MM.1S (cell line): ENCODE measurements at places on chromosomes 13 and 19.
A peak's percentile ranks its signal among the peaks of the same experiment; 100 is the strongest.

GRCh38 chr13:100349594-100349993, 239.0 kb downstream of the GGACT start:
- no peak for DNase-seq

- DNase-seq: no peak
Observed at GRCh38 chr13:99829593-99830239, 141.9 kb downstream of the ZIC5 start.

DNA sequence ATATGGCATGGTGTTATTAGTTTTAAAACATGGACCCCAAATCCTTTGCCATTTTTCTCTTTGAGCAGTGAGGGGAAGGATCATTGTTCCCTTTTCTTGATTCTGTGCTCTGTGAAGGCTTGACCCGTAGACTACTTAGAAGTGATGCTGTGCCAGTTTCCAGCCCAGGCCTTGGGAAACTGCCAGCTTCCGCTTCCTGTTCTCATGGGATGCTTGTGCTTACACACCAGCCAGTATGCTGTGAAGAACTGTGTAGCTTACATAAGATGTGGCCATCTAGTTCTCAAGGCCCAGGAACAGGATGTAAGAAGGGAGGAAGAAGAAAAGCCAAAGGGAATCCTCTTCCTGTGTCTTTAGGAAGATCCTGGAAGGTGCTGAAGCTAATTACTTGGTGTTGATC, 180.9 kb downstream of the PCCA start:
- no peak for DNase-seq

- no peak for DNase-seq
Observed at GRCh38 chr19:13334801-13335481, 171.3 kb downstream of the CACNA1A start.

- DNase-seq: no peak
Observed at GRCh38 chr19:15280915-15281683, 48.9 kb upstream of the EPHX3 start.

GRCh38 chr19:7733376-7733775, 1.5 kb upstream of the CLEC4G start:
- DNase-seq: no peak

- peak; percentile 99 for DNase-seq
Observed at GRCh38 chr19:39435499-39436349, at the start of gene RPS16. Gene RPS16, minus strand, starts transcription at chr19:39435949. Its CDS starts 54 bp downstream, at chr19:39435895.

GRCh38 chr13:27101847-27102246, 69.8 kb downstream of the USP12 start:
- DNase-seq: no peak

DNA sequence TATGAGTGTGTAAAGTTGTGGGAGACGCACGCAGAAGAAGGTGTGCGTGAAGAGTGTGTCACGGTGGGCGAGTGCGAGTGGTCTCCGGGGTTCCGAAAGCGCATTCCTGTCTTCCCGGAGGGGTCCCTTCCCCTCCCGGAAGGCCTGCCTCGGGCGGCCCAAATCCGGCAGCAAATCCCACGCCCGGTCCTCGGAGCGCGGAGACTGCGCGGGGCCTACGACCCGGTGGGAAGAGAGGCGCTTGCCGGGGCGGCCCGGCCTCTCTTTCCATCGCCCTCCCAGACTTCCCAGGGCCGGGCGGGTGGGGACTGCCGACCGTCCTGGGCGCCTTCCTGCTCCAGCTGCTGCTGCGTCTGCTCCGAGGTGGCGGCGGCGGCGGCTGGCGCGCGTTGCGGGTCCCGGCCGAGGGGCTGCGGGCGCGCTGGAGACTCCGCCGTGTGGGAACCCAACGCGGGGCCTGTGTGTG, 2.1 kb downstream of the ZIC5 start:
- DNase-seq: no peak

DNA sequence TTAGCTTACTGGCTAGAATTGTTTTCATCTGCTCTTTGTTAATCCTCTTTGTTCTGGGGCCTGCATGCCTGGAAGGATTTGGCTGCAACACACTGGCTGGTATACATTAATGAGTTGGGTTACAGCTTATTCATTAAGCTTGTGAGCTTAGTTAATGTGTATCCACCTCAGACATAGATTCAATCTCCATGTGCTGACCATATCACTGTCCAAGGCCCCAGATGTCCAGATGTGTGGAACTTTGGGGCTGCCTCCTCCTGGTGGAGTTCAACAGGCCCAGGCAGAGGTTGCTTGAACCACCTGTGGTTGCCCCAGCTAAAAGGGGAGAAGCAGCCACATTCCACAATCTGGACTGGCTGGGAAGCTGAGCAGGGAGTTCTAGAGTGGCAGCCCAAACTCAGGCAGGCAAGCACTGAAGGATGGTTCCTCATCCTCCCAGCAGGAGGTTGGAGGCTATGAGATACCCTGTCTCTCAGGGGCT, 5.4 kb downstream of the DIAPH3 start:
- DNase-seq: no peak

GRCh38 chr19:39410017-39410830, 2.2 kb upstream of the PLEKHG2 start:
- peak; percentile 39 for DNase-seq

DNA sequence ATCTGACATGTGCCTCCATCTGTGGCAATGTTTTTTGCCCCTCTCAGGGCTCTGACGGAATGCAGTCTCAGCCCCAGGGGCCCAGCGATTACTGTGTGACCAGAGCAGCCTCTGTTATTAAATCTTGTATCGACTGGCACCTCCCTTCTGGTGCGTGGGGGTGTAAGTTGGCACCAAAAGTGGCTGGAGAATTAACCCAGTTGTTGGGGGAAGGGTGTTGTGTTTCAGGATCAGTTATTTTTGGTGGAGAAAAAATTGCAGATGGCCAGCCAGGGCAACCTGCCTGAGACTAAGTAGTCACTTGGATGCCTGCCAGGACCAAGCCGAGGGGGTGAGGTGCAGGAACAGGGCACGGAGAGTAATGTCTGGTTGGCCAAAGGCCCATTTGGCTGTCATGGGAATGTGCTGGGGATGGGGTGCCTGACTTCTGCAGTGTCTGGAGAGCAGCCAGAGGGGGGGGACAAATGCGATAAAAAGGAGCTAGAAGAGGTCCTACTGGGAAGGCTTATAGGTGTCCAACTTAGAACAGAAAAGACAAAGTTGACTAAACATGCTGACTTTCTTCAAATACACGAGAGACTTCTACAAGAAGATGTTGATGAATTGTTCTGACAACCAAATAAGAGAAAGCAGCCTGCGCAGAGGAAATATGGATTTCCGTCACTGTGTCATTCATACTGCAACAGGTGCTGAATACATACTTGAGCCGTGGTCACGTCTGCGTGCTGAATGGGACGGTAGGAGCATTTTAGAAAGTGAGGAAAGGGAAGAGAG, 69.8 kb downstream of the SIAH3 start:
- DNase-seq: no peak

- DNase-seq: no peak
Observed at GRCh38 chr13:30585748-30586262, 31.9 kb upstream of the USPL1 start.

GRCh38 chr19:48842789-48843162, 6.5 kb upstream of the HSD17B14 start:
- peak; percentile 50 for DNase-seq

GRCh38 chr13:37069597-37070103, 10.2 kb upstream of the SUPT20H start:
- DNase-seq: no peak

GRCh38 chr19:8221161-8221560, 12.0 kb downstream of the CERS4 start:
- DNase-seq: no peak

- DNase-seq: no peak
Observed at GRCh38 chr13:70630247-70630646, 522.0 kb upstream of the KLHL1 start.

DNA sequence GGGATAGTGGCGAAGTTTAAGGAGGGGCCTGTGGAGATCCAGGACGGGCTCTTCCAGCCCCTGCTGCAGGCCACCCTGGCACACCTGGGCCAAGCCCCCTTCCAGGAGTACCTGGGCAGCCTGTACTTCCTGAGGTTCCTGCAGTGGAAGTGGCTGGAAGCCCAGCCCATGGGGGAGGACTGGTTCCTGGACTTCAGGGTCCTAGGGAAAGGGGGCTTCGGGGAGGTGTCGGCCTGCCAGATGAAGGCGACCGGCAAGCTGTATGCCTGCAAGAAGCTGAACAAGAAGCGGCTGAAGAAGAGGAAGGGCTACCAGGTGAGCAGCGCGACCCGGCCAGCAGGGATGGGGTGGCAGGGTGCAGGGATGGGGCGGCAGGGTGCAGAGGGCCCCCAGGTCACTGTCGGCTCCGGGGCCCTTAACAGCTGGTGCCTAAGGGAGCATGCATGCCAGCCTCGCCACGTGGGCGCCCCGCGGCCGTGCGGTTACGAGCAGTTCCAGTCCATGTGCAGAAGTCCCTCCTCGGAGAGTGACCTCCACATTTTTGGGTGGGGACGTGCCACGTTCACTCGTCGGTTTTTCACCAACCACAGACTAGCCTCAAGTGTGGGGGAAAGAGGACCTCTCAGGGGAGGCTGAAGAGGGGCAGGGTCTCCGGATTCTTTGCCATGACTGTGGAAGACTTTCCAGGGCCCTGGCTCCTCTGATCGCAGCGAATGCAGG, 912 bp downstream of the GRK1 start:
- DNase-seq: no peak

DNA sequence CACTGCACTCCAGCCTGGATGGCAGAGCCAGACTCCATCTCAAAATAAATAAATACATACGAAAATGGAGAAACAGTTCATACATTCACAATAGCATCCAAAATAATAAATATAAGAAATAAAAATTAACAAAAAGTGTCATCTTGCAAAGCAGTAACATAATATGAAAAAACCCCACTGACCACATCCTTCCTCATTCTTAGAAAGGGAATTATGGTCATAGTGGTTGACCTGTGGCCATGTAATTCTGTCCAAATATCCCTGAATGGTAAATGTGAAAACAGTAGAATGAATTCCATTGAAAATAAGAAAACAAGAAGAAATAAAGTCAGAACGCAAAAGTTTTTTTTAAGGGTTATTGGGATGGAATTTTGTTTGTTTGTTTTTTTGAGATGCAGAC, 7.0 kb upstream of the CDC42EP5 start:
- DNase-seq: no peak

DNA sequence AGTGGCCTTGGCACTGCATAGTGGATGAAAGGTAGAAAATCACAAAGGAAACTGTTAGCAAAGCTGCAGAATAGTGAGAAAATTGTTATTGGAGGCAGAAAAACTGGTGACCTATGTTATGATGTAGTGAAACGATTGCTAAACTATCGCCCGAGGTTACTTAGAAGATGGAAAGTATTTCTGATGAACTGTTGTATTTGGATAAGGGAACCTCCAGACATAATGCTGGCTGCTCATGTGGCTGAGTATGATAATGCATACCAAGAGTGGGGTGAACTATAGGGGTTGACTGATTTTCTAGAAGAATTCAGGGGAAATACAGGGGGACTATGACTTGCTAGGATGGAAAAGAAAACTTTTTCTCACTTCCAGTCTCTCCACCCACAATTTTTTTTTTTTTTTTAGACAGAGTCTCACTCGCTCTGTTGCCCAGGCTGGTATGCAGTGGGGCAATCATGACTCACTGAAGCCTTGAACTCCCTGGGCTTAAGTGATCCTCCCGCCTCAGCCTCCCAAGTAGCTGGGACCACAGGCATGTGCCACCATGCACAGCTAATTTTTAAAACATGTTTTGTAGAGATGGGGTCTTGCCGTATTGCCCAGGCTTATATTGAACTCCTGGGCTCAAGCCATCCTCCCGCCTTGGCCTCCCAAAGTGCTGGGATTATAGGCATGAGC, 4.4 kb upstream of the EID2 start:
- DNase-seq: no peak

DNA sequence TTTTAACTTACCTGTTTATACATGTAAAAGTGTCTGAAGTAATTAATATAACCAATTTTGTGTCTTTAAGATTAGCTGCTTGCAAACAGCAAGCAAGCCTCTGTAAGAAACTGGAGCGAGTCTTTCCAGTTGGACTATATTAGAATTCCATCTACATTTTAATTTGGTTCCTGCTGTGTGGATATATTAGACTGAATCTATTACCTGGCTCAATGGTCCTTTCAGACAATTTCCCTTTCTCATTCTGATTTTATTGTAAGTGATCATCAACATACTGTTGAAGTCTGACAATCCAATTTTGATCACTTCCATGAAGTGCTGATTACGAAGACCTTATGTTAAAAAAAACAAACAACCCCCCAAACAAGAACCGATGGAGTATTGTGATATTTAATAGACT, 72.3 kb downstream of the GPC5 start:
- no peak for DNase-seq

- DNase-seq: no peak
Observed at GRCh38 chr13:89980896-89981295, 1366.6 kb upstream of the MIR17HG start.

- DNase-seq: no peak
Observed at GRCh38 chr13:75514080-75514995, 23.3 kb downstream of the COMMD6 start.

DNA sequence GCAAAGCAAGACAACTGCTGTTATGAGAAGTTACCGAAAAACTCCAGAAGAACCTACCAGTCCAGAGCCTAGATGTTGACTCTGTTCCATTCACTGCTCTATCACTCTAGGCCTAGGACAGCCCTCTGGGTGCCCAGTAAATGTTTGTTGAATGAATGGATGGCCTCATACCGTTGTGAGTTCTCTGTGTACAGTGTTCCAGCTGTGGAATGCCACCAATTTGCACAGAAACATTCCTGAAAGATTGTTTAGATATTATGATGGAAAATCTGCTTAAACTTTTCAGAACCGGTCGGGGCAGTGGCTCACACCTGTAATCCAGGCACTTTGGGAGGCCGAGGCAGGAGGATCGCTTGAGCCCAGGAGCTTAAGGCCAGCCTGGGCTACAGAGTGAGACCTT, 1.3 kb upstream of the FBL start:
- no peak for DNase-seq

- DNase-seq: peak; percentile 67
Observed at GRCh38 chr19:47391510-47392223, 27.7 kb downstream of the MEIS3 start.

DNA sequence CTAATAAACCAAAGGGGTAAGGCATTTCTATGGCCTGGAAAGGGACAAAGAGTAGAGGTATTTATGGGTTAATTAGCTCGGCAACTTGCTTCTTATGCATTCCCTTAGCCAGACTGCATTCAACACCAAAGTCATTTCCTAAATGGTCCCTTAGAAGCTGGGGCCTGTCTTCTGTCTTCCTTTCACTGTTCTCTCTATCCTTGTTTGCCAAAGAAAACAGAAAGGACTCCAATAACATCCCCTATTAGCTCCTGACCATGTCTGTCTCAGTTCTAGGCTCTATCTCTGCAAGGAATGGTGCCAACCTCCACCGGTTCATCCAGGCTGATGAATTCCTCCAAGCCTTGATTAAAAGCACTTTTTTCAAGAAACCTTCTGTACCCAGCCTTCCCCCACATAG, 123.5 kb downstream of the KCTD12 start:
- no peak for DNase-seq

GRCh38 chr19:58428617-58429016, 11.3 kb downstream of the ZNF132 start:
- DNase-seq: no peak

- DNase-seq: no peak
Observed at GRCh38 chr19:51727349-51727880, 3.6 kb upstream of the HAS1 start.

- no peak for DNase-seq
Observed at GRCh38 chr13:46529216-46529919, 23.6 kb upstream of the LRCH1 start.
